ENCODE measurements at places on chromosomes 4 and X. TPM values are rescaled to one million over a fixed set of nuclear protein-coding genes. Genes with fewer than 3 reads are reported as not detected.
A peak's percentile ranks its signal among the peaks of the same experiment; 100 is the strongest.

SPANXB1 gene
- 5.3 TPM for total RNA-seq

TEX11 gene
- 0.22 TPM for total RNA-seq

GRCh38 chr4:69957209-69957608 lies 8.3 kb downstream of the CSN2 start:
- no peak for DNase-seq

SLC6A14 gene
- total RNA-seq = not detected

CT45A10 gene
- total RNA-seq = not detected

GRCh38 chr4:148539387-148539786 lies 97.2 kb upstream of the NR3C2 start:
- DNase-seq = no peak

DNA sequence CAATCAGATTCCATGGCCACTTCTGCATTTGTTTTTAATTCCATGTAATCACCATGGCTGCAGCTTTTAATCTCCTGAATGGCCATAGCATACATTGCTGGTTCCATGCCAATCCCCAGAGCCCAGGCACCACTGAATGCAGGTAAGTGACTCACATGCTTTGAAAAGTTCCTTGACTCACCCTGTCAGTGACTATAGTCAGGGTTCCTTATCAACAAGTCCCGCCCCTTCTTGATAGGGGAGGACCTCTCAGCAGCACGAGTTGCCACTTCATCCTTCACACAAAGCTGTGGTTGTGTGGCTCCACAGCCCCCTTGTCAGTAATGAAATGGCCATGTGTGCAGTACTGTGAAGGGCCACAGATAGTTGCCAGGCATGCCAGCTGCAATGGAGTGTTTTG lies 516.6 kb downstream of the PPARGC1A start:
- DNase-seq = peak; percentile 90

TMEM165 gene
- 109 TPM for total RNA-seq

DNA sequence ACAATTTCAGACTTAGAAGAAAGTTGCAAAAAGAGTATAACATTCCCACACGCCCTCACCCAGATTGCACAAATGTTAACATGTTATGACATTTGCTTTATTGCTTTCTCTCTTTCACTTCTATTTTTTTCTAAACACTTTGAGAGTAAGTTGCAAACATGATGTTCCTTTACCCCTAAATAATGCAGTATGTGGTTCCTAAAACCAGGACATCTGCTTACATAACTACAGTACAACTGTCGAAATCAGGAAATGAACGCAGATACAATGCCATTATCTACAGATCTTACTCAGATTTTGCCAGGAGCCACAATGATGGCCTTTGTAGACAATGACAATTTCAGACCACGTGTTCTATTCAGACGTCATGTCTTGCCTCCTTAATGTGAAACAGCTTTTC lies 22.4 kb downstream of the SH3TC1 start:
- DNase-seq = no peak

- no peak for DNase-seq
Measured at GRCh38 chr4:88018466-88018865, 11.0 kb downstream of the PKD2 start.
